Tibial nerve (tissue), 4 donors: ENCODE measurements at places on chromosomes 4 and X.

GRCh38 chrX:40090961-40091360, 6.8 kb downstream of the BCOR start:
- no peak for DNase-seq
- no peak overlapping the region for H3K4me3 ChIP-seq
- no peak overlapping the region for H3K27ac ChIP-seq
- H3K36me3 ChIP-seq, result no peaks in the 10 kb centered on the region

GRCh38 chr4:105966051-105966450, 70.8 kb downstream of the NPNT start:
- no peak for DNase-seq
- no peak overlapping the region for H3K4me3 ChIP-seq
- no peaks in the 10 kb centered on the region for H3K27me3 ChIP-seq
- no peak overlapping the region for H3K27ac ChIP-seq
- H3K4me1 ChIP-seq, result no peaks in the 10 kb centered on the region

DNA sequence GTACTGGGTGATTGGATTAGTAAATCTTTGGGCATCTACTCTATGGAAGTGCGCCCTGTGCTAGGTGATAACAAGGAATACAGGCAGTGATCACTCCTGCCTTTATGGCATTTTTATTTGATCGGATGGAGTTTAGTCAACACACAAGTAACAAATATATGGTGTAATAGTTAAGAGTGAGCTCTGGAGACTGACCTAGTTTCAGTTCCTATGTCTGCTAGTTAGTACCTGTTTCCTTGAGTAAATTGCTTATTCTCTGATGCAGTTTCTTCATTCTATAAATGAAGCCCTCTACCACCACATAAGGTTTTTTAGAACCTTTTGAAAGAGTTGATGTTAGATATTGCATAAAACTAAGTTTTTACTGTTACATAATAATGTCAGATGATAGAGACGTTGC, 134.6 kb downstream of the KDM6A start:
- H3K36me3 ChIP-seq, result no peaks in the 10 kb centered on the region
- H3K27me3 ChIP-seq, result no peaks in the 10 kb centered on the region
- H3K4me1 ChIP-seq, result no peaks in the 10 kb centered on the region
- no peak overlapping the region for H3K27ac ChIP-seq
- DNase-seq, result no peak

- H3K4me3 ChIP-seq, result no peak overlapping the region
- H3K27ac ChIP-seq, result no peak overlapping the region
- no peaks in the 10 kb centered on the region for H3K27me3 ChIP-seq
- no peak for DNase-seq
These were observed 59.7 kb upstream of the PGRMC2 start for GRCh38 chr4:128347175-128347868.

GRCh38 chrX:118839334-118839958, 15.8 kb downstream of the ZCCHC12 start:
- H3K4me1 ChIP-seq, result no peaks in the 10 kb centered on the region
- DNase-seq, result peak; percentile 57
- H3K4me3 ChIP-seq, result peak overlapping the region; percentile 26
- H3K27ac ChIP-seq, result no peak overlapping the region
- no peaks in the 10 kb centered on the region for H3K27me3 ChIP-seq
